NCI-H748 treated with DMSO at 0.1 percent for 48 hours (cell line): ENCODE measurements at places on chromosomes 16 and 17.

DNA sequence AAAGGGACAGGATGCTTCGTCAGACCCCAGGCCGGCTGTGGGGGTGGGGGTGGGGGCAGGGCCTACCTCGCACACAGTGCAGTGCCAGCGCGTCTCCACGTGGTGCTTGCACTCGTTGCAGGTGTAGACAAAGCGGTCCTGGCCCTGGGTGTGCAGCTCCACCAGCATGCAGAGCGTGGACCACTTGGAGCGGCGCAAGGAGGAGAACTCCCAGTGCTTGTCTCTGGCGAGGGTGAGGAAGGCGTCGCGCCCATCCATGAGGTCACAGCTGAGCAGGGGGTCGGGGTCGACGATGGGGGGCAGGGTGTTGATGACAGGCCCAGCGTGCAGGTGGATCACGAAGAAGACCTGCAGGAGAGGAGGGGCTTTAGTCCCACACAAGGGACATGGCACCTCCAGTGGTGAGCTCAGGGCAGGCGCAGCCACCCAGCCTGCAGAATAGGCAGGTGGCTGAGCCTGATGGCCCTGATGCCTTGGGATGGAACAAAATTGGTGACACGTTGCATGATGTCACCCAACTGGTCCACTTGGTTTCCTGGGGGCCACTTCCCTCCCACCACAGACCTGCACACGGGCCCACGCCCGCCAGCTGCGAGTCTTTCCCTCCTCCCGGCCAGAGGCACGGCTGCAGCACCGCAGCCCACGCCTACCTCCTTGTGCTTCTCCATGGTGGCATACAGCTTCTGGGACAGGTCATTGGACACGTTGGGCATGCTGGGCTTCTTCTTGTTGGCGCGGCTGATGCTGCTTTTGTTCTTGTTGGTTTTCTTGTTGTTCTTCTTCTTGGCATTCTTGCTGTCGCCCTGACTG, 14.0 kb upstream of the TRAP1 start:
- no peak for DNase-seq

DNA sequence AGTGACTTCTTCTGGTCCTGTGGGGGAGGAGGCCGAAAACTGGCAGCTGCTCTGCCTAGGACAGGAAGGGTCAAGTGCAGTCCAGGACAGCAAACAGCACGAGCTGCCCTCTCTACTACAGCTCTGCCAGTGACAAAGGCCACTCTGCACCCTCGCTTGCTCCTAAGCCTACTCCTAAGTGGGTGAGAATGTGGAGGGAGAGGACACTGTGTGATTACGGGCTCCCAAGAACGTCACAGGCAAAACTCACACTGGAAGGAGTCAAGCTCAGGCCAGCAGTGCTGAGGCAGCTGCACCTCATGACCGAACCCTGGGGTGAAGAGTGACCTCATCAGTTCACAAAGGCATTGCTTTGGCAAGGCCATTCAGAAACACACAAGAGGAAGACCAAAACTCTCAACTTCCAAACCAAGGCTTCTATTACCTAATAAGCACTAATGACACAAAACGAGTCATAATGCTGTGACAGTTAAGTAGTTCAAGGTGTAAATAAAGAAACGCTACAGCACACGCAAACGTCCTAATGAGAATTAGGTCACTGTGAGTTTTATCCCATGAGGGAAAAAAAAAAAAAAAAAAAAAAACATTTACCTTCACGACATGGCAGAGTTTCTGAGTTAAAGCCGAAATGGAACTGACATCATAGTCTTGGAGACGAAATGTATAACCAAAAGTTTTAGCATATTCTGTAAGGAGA, 35.1 kb downstream of the MARF1 start:
- DNase-seq = no peak

GRCh38 chr16:54447576-54448440, 161.2 kb upstream of the IRX3 start:
- DNase-seq = no peak

DNA sequence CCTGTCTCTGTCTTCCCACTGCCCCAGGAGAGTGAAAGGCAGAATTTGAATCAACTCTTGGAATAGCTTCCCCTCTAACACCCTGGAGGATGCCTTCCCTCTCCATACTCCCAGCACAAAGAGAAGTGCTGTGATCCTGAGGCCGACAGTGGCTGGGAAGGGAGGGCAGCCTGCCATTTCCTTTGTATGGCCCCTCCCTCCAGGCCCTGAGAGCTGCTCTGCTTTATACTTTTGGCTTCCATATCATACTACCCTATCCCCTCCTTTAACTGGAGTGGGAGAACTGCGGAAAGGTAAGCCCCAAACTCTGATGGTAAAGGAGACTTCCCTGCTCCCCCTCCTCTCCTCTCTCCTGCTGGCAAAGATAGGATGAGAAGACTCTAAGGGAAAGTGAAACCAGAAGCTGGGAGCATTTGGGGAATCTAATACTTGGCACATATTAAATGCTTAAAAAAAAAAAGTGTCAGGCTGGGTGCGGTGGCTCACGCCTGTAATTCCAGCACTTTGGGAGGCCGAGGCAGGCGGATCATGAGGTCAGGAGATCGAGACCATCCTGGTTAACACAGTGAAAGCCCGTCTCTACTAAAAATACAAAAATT, 4.1 kb upstream of the MED24 start:
- DNase-seq = no peak

GRCh38 chr17:43456661-43457361, 27.0 kb upstream of the DHX8 start:
- no peak for DNase-seq

DNA sequence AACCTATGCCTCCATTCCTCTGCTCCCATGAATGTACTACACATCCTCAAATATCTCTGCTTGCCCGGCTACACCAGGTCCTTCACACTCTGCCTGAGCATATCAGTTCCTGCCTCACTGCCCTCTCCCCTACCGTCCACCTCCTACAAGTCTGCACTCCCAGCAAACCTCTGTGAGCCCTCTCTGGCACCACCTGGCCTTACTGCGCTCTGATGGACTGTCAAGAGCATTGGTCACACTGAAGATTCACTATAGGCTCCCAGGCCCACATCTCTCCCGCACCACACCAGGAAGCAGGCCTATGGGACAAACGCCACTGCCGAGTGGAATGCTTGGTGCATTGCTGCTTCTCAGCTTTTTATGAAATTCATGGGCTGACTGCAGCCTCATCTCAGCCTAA, 8.9 kb downstream of the GINS2 start:
- no peak for DNase-seq

DNA sequence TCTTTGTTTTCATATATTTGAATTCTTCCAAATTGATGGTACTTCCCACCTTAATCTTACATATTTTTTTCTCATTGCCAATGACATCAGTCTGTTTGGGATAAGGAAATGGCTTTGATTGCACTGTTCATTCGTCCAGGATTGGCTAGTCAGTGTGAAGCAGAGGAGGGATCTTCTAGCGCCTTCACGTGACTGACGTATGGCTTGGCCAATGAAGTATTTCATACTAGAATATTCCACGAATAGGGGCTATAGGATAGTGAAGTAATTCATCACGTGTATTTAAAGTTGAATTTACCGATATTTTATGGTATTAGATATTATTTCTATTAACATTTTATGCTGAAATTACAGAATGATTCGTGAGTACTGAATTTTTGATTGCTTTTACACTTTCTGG, 178.7 kb upstream of the ZFHX3 start:
- DNase-seq = no peak

DNA sequence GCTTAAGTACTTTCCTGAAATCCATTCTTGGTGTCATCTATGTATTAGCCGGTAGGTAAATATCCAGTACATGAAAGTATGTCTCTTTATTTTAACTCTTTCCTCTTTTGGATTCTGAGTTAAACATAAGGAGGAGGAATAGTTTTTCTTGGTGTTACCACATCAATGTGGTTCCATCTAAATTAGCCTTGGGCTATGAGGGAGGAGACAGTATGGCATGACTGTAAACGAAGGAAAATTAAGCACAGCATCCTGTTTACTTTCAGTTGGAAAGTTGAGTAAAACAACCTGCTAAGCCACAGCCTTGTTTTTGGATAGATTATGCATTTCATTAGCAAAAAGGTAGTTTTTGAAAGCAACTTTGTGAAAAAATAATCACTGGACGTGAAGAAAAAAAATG, 693.0 kb upstream of the SOX9 start:
- DNase-seq = no peak

GRCh38 chr16:14199624-14200023, 128.5 kb downstream of the MRTFB start:
- DNase-seq = no peak

DNA sequence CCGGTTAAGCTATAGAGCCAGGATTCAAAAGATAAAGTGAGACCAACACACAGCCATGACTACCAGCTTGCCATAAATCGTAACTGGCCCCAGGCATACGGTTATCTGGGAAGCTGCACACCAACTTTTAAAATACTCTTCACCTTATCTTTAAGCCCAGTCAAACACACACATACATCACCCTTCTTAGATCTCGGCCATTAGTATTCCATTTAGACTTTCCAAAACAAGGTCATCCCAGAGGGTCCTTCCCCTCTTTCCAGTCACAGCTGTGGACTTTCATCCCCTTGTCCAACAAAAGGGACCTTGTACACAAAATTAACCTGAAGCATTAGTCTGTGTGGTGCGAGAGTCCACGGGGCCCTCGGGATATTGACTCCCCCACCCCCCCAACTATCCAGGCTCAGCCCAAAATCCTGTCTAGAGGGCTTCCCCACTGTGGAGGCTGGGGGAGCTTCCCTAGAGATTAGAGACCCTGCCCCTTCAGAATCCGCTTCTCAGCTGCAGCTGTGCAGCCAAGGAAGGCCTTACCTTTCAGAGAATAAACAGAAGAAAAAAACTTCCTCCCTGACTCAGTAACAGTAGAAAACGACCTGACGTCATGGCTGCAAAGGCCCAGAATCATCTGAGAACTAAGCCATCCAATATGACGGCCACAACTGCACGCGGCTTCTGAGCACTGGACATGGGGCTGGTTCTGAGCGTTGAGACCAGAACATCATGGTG, 9.9 kb downstream of the ZFHX3 start:
- DNase-seq = no peak

GRCh38 chr16:56916571-56917403, 15.2 kb upstream of the HERPUD1 start:
- DNase-seq = no peak

GRCh38 chr17:68532826-68533225, 20.6 kb downstream of the PRKAR1A start:
- DNase-seq = no peak

DNA sequence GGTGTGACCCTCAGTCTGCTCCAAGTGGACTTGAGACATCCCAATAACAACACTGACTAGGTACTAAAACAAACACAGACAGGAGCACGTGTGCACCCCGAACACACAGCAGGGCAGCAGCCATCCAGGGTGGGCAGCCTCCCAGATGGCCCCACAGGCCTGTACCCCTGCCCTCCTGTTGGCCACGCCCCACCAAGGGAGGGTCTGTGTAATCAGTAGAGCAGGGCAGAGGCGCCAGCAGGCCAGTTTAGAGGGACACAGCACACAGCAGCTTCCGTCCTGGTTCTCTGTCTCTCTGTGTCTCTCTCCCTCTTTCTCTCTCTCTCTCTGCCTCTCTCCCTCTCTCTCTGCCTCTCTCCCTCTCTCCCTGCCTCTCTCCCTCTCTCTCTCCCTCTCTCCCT, 21.4 kb downstream of the ACTG1 start:
- no peak for DNase-seq
